Effector CD4-positive, alpha-beta T cell (primary cell): ENCODE measurements at places on chromosomes 5 and 9.

DNA sequence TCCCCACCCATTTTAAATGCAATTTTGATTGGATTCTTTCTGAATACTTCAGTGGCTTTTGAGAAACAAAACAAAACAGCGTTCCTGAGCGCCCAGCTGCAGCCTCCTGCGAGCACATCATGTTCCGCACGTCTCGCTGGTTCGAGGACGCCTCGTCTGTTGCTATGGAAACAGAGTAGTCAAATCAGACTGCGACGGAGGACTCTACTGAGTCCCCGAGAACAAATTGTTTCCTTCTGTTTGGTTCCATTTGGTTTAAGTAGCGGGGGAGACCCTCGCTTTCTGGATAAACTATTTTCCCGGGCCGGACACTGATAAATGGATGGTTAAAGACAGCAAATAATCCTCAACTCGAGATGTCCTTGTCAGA is 69.0 kb downstream of the SLC28A3 start:
- no peak for DNase-seq

DNA sequence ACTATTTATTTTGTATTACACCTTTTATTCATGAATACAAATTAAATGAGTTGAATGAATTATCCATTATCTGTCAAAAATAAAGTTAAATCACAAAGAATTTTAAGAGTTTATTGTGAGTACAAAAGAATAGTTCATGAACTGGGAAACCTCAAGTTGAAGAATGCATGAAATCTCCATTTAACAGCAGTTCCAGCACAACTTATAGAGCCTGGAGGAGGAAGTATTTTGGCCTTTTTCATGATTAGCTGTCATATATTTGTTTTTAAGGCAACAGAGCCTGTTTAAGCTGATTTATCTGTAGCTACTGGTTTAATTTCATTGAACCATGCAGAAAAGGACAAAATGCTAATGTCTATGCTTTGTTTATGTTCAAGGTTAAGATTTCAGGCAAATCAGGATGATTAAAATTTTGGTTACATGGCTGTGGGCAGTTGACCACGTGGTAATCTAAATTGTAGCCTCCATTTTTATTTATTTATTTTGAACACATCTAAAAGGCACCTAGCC is 12.2 kb downstream of the SPINK1 start:
- DNase-seq: no peak

DNA sequence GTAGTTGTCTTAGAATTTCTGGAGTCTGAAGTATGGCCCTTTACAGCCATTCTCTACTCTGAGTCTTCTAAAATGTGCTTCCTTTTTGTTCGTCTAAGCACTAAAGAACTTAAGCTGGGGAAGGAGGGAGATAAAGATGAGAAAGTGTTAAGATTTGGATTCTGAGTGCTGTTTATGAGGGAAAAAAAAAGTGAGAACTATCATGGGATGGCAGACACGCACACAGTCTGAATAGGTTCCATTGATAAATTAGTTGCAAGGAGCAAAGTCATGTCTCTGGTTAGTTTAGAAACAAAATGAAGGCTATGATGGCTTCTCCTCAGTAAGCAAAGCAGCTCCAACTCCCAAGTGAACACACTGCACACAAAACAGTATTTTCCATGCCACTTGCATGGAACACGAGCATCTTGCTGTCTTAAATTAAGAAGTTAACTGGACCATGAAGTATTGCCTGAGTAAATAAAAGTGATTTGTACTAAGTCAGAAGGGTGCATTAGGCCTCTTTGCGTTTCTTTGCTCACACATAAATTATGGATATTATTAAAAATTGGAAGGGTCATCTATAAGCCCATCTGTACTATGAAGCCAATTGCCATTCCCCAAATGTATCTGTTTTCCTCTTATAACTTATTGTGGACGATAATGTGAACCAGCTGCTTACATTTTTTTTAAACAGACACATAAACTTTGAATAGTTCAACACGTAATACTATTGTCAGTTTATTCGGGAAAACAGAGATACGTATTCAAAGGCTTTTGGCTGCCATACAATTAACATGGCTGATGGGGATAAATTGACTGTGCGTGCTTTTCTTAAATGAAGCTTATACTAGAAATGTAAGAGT is 199.3 kb downstream of the SGCD start:
- DNase-seq: no peak

DNA sequence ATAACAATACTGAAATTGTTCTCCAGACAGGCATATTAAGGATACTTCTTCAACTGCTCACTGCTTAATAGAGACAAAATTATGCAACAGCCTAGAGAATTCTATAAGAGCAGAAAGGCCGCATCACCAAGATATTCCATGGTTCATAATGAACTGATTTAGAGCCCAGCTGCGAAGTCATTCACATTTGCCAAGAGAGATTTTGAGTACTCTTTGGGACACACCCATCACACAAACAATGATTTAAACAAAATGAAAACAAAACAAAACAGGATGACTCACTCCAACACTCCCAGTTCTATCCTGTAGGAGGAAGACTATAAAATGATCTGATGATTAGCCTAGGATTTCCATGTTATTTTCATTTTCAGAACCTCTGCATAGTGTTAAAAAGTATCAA is 145.7 kb upstream of the GNA14 start:
- no peak for DNase-seq

DNA sequence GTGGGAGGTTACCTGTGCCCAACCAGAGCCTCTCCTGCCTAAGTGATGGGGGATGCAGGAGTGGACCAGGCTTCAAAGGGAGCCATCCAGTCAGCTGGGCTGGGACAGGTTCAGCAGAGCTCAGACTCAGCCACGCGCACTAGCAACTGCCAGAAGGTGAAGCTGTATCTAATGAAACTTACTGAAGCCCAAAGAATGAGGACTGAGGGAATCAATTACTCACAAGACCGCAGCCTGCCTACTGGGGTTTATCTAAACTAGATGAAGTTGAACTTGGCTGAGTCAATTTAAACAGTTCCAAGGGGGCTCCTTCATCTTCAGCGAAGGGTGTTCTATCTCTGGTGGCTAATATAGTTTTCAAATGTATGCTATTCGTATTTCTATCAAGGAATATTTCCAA is 11.4 kb downstream of the HAND1 start:
- no peak for DNase-seq

DNA sequence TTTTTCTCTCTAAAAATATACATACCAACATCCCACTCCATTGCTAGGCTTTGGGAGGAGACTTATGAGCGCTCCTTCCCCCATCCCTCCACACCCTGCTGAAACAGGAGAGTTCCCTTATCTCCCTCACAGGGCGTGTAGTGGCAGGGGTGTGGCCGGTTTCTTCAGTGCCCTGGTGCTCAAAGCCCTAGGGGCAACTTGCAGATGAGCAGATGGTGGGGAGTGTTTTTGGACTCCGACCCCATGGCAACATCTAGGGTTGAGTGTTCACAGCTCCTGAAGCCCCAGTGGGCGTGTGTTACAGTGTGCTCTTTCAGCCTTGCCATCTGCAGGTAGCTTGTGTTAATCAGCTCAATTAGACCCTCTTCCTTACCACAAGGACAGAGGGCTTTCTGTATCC is 409.5 kb downstream of the MAT2B start:
- DNase-seq: no peak

- DNase-seq: no peak
Measured at GRCh38 chr9:137745541-137745991, 126.8 kb downstream of the EHMT1 start.

DNA sequence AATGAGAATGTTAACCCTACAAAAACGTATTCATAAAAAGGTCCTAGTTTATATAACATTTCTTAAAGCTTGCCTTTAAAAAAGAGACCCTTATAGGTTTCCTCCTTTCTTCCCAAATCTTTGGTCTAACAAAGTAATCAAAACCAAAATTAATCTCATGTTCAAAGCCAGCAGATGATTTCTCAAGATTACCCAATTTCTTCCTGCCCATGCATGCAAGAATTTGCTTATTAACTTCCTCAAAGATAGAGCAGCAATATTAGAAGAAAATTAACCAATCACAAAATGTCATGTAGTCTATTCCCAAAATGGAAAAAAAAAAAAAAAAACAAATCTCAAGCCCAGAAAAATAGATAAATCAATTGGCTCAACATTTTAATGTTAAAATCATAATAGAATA is 114.9 kb downstream of the MLLT3 start:
- no peak for DNase-seq
